ENCODE measurements at places on chromosomes 2 and 18. TPM values are rescaled to one million over a fixed set of nuclear protein-coding genes. Genes with fewer than 3 reads are reported as not detected.

GRCh38 chr18:2030647-2031046, 540.7 kb downstream of the METTL4 start:
- DNase-seq, result no peak

Gene CNDP1
- polyA plus RNA-seq, result 1.6 TPM

GRCh38 chr2:240757086-240757614, 62.9 kb downstream of the KIF1A start:
- peak; percentile 53 for DNase-seq

- no peak for DNase-seq
Measured at GRCh38 chr2:240615396-240615795, 9.9 kb upstream of the GPR35 start.

DNA sequence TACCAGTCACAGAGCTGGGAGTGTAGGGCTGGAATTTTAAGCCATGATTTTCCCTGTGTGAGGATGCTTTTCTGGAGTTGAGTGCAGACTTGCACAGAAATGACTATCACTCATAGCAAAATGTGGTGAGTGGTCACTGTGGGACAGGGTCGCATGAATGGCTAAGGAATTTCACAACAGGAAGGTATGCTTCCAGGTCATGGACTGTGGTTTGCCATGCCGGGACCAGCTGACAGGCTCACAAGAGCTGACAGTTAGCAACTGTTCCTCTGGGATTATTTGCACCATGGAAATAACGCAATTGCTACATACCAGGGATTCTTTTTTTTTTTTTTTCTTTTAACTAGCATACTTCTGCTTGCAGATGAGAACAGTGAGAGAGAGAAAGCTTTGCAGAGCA, 3.8 kb upstream of the UXS1 start:
- DNase-seq, result peak; percentile 46

Measured in left kidney (tissue), 8 donors.